ENCODE measurements at places on chromosomes 12 and 14.

GRCh38 chr14:100031506-100032281 is 33.5 kb upstream of the EVL start:
- H3K36me3 ChIP-seq = no peaks in the 10 kb centered on the region
- DNase-seq = no peak
- H3K4me1 ChIP-seq = no peaks in the 10 kb centered on the region

- H3K4me1 ChIP-seq = no peaks in the 10 kb centered on the region
- H3K27ac ChIP-seq = no peak overlapping the region
- H3K36me3 ChIP-seq = no peaks in the 10 kb centered on the region
- no peak for DNase-seq
These were observed 333.4 kb upstream of the TBX3 start for GRCh38 chr12:115017346-115017745.

DNA sequence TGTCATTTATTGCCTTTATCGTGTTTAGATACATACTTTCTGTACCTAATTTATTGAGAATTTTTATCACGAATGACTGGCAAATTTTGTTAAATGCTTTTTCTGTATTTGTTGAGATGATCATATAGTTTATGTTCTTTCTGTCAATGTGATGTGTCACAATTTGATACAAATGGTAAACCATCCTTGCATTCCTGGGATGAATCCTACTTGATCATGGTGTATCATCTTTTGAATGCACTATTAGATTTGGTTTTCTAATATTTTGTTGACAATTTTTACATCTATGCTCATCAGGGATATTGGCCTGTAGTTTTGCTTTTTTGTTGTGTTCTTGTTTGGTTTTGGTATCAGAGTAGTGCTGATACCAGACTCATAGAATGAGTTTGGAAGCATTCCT is 185.1 kb downstream of the NUBPL start:
- DNase-seq = no peak
- no peak overlapping the region for H3K27ac ChIP-seq
- H3K4me3 ChIP-seq = no peak overlapping the region
- H3K4me1 ChIP-seq = no peaks in the 10 kb centered on the region
- no peaks in the 10 kb centered on the region for H3K27me3 ChIP-seq
- no peaks in the 10 kb centered on the region for H3K36me3 ChIP-seq

DNA sequence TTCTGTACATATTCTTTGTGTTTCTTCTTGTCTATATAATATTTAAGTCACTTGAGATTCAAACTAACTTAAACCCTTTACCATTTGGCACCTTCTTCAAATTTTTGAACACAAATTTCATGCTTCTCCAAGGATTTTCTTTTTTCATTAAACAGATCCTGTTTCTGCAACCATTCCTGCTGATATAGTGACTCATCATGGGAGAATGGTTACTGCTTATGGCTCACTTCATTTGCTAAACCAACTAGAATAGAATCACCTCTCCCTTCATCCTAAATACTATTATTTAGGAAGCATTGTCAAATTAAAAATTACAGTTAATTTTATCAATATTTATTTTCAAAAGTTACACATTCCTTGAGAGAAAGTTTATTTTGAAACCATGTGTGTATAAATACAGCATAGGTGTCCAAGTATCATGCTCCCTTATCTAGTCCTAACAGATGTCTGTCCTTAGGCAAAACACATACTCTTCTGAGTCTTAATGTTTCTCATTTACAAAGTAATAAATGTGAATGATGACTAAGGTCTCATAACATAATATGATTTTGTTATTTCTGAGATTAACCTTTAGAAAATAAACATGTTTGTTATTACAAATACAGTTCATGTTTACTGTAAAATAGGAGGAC is 40.7 kb downstream of the PLCZ1 start:
- DNase-seq = no peak
- no peak overlapping the region for H3K4me3 ChIP-seq
- no peaks in the 10 kb centered on the region for H3K36me3 ChIP-seq
- no peak overlapping the region for H3K27ac ChIP-seq
- H3K4me1 ChIP-seq = no peaks in the 10 kb centered on the region
- H3K27me3 ChIP-seq = no peaks in the 10 kb centered on the region

DNA sequence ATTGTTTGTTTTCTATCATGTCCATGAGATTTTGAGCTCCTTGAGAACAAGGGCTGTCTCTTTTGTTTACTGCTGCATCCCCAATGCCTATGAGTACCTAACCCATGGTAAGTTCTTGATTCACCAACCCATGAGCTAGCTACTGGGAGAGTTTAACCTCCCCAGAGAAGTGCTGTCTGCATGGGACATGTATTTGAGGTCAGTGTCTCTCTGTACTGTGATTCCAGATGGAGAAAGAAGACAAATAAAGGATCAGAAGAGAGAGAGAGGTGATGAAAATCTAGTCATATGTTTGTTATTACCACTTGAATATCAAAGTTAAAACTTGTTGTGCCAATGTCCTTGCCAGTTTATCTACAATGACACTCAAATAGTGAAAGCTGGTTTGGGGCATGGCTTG is 421.8 kb downstream of the BCAT1 start:
- H3K27ac ChIP-seq = no peak overlapping the region
- H3K4me1 ChIP-seq = no peaks in the 10 kb centered on the region
- no peaks in the 10 kb centered on the region for H3K27me3 ChIP-seq
- H3K4me3 ChIP-seq = no peak overlapping the region
- H3K36me3 ChIP-seq = no peaks in the 10 kb centered on the region

DNA sequence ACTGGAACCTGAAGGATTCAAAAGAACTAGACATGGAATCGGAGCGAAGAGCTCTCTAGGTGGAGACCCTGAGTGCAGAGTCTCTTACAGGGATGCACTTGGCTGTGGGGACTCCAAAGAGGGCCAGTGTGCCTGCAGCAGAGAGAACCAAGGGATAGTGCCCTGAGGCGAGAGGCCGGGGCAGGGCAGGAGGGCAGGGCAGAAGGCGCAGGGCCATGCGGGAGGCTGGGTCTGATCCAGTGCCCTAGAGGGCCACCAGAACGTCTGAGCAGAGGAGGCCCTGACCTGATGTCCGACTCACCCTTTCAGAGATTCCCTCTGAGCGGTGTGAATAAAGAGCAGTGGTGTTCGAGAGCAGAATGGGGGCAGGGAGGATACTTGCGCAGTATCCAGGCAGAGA is 205.4 kb upstream of the FKBP4 start:
- no peak for DNase-seq
- no peak overlapping the region for H3K27ac ChIP-seq
- peaks cover 3% of the 10 kb centered on the region for H3K36me3 ChIP-seq
- no peak overlapping the region for H3K4me3 ChIP-seq

DNA sequence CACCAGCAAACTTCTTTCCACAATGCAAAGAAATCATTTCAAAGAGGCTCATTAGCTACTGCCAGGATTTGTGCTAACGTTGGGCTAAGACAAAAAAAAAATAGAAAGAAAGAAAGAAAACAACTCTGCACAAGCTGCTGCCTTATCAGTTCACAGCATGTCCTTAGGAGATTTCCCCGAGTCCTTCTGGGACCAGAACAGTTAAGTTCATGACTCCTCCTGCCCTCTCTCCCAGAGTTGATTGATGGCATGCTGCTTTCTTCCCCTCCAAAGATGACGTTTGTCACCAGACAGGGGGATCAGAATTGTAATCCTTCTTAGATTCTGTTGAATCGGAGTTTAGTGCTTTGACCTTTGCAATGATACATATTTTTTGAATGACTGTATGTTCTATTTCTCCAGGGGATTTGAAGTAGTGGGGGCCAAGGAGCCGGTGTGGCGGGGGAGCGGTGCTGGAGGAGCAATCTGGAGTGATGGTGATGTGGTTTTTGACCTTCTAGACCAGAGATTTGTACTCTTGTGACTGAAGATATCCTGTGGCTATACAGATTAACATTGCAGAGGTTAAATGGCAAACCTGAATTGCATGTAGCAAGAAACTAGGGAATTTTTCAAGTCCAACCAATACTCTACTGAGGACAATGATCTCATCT is 409.2 kb upstream of the TMPO start:
- H3K27ac ChIP-seq = no peak overlapping the region
- H3K27me3 ChIP-seq = no peaks in the 10 kb centered on the region
- DNase-seq = no peak
- H3K4me1 ChIP-seq = no peaks in the 10 kb centered on the region

DNA sequence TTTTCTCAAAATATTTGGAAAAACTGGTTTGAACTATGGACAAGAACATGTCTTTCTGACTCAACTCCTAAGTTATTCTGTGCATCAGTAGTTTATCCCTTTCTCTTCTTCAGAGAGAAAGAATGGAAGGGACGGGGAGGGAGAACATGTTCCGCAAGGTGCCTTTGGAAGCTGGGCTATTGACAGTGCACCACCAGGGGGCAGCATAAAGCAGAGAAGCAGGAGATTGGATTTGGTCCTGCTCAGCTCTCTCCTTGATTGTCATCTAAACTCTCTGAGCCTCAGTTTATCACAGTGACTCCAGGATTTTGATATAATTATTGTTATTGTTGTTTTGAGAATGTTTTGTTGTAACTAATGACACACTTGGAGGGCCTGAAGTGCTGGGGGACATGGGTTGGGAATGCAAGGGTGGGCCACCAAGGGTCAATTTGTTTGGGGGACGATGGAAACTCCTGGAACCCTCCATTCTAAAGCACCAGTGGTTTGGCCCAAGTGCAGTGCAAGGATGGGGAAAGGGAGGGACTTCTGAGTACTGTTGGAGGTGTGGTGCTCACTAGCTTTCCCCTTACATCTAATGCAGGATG is 45.3 kb upstream of the ANO6 start:
- DNase-seq = peak; percentile 67
- H3K27me3 ChIP-seq = peaks cover 5% of the 10 kb centered on the region
- no peak overlapping the region for H3K27ac ChIP-seq
- peaks cover 7% of the 10 kb centered on the region for H3K36me3 ChIP-seq
- H3K4me1 ChIP-seq = no peaks in the 10 kb centered on the region
- no peak overlapping the region for H3K4me3 ChIP-seq

DNA sequence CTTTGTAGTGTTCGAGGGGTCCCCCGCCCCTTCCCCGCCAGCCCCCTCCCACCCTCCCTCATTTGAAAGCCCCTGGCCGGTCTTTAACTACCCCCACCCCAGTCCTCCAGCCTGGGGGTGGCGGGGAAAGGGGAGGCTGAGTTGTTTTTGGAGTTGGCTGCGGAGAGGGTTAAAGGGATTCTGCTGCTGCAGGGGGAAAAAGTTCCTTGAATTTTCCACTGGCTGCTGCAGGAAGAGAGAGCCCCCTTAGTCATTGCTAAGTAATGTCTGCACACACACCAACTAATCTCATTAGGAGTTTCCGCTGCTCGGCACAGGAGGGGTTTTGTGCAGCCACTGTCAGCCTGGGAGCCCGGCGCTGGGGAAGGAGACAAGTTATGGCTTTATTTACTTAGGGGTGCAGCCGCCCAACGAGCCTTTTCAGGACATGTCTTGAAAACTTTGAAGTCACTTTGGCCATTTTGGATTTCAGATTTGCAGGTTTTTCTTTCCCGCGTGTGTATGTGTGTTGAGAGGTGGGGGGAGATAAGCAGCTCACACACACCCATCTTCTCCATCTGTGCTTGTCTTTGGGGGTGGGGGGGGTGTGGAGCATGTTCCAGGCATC is 1.8 kb downstream of the ELK3 start:
- H3K27me3 ChIP-seq = no peaks in the 10 kb centered on the region
- peaks cover 41% of the 10 kb centered on the region for H3K4me1 ChIP-seq
- peak overlapping the region; percentile 99 for H3K27ac ChIP-seq
- peaks cover 47% of the 10 kb centered on the region for H3K36me3 ChIP-seq
- H3K4me3 ChIP-seq = peak overlapping the region; percentile 95
- no peak for DNase-seq

GRCh38 chr12:106093246-106093645 is 45.5 kb downstream of the NUAK1 start:
- no peak overlapping the region for H3K27ac ChIP-seq
- DNase-seq = no peak
- H3K36me3 ChIP-seq = no peaks in the 10 kb centered on the region
- H3K4me3 ChIP-seq = no peak overlapping the region
- no peaks in the 10 kb centered on the region for H3K4me1 ChIP-seq

DNA sequence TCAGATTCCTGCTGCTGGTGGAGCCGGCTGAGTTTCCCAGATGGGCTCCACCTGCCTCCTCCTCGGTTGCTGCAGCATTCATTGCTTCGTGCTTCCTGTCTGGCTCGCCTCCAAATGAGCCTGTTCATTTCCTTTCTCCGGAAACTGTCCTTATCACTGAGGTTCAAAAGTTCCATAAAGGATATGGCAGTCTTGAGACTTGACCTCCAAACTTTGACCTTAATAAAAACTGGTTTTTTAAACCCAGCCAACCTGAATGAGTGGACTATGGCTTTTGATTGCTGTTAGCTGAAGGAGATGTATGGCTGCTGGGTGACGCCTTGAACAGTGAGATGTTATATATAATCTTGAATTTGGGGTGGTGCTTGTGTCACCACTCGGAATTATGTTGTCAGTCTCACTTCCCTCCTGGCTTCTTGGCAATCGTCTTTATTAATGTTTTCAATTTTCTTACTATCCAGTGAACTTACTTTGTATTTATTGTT is 62.7 kb downstream of the RASSF3 start:
- H3K27ac ChIP-seq = peak overlapping the region; percentile 98
- H3K4me1 ChIP-seq = peaks cover 71% of the 10 kb centered on the region
- H3K27me3 ChIP-seq = no peaks in the 10 kb centered on the region
- peaks cover 26% of the 10 kb centered on the region for H3K36me3 ChIP-seq
- peak overlapping the region; percentile 81 for H3K4me3 ChIP-seq
- DNase-seq = no peak

DNA sequence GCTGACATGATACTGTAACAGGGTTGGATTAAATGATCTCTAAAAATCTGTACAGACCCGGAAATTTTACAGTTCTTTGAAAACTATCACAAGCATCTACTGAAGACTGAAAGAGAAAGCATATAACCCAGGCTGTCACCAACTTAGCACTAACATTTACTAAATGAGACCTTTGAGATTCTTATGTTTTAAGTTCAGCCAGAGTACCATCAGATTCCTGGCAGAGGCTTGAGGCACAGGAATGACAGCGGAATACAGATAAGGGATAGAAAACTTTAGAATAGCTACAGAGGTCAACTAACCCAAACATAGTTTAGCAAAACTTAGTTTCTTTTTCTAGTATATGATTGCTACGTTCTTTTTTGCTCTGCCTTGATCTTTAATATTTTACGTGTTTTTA is 91.6 kb upstream of the FERMT2 start:
- DNase-seq = no peak
- no peak overlapping the region for H3K4me3 ChIP-seq
- no peaks in the 10 kb centered on the region for H3K4me1 ChIP-seq

GRCh38 chr14:91971188-91971778 is 23.8 kb upstream of the FBLN5 start:
- no peak overlapping the region for H3K27ac ChIP-seq
- DNase-seq = no peak
- H3K4me1 ChIP-seq = peaks cover 15% of the 10 kb centered on the region
- no peaks in the 10 kb centered on the region for H3K27me3 ChIP-seq
